NCI-H774 (cell line): ENCODE measurements at places on chromosomes 3 and 15.

GRCh38 chr15:57259568-57260040 is 116.7 kb upstream of the CGNL1 start:
- peak; percentile 98 for DNase-seq

GRCh38 chr3:15649858-15650257 is 48.3 kb downstream of the BTD start:
- no peak for DNase-seq

- DNase-seq: no peak
Observed at GRCh38 chr3:44883999-44884431, 9.6 kb downstream of the TGM4 start.

- no peak for DNase-seq
Observed at GRCh38 chr3:102353805-102354204, 81.0 kb upstream of the ZPLD1 start.

GRCh38 chr3:15637131-15637951 is 35.8 kb downstream of the BTD start:
- no peak for DNase-seq

- DNase-seq: no peak
Observed at GRCh38 chr3:141728355-141728892, 9.7 kb upstream of the RNF7 start.

DNA sequence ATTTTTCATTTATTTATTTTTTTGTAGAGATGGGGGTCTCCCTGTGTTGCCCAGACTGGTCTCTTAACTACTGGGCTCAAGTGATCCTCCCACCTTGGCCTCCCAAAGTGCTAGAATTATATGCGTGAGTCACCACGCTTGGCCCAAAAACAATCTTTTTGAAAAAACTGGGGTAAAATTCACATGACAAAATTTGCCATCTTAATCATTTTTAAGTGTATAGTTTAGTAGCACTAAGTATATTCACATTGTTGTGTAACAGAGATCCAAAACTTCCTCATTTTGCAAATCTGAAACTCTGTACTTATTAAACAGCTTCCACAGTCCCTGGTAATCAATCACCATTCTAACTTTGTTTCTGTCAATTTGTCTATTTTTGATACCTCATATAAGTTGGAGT is 5.2 kb downstream of the SNX1 start:
- DNase-seq: no peak

GRCh38 chr15:54719325-54719724 is 477.4 kb downstream of the RSL24D1 start:
- no peak for DNase-seq

- no peak for DNase-seq
Observed at GRCh38 chr15:77988347-77989295, 88.9 kb downstream of the TBC1D2B start.

- DNase-seq: no peak
Observed at GRCh38 chr3:112857526-112857925, 10.9 kb upstream of the CD200R1L start.

GRCh38 chr3:47425959-47426358 is 45.1 kb downstream of the PTPN23 start:
- no peak for DNase-seq

DNA sequence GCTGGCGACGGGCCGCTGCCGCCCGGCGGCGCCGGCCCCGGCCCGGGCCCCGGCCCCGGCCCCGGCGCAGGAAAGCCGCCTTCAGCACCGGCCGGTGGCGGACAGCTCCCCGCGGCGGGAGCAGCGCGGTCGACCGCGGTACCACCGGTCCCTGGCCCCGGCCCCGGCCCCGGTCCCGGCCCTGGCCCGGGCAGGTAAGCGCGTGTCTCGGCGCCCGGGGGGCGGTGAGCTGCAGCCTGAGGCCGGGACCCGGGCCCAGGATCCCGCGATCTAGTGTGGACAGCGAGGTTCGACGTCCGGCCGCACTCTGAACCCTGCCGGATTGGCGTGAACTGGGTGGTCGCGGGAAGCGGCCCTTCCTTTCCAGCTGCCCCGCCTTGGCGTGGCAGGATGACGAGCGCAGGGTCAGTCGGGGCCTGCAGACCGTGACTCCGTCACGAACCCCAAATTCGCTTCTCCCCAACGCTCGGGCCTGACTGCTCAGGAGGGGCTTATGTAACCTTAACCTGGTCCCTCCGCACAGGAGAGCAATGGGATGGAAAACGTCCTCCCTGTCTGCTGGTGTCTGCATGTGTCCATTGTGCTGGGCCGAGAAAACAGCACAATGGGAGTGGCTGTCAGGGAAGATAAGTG is 472 bp downstream of the BSN start:
- DNase-seq: no peak

GRCh38 chr3:87873136-87873535 is 185.7 kb downstream of the CGGBP1 start:
- DNase-seq: no peak
